ENCODE measurements at places on chromosomes 16 and 17.

GRCh38 chr16:69593751-69594255 is 28.0 kb downstream of the NFAT5 start:
- no peak for DNase-seq

- DNase-seq: no peak
Measured at GRCh38 chr16:68447653-68448359, 502 bp downstream of the SMPD3 start.

- DNase-seq: no peak
Measured at GRCh38 chr16:22198547-22199293, 7.4 kb upstream of the EEF2K start.

DNA sequence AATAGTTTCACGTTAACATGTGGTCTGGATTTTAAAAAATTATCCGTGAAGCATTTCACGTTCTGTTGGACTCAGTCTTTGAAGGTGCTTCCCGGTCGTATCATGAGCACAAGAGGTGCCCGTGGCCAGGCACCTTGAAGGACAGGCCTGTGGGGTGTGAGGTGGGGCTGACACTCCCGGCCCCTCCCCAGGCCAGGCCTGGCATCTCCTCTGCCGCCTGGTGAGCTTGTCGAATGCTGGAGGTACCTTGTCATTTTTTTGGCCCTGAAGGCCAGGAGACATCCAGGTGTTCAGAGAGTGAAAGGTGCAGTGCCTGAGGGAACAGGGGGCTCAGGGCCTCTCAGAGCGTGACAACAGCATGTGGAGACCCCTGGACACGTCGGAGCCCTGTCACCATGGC is 11.7 kb downstream of the ZNF469 start:
- DNase-seq: no peak
